ENCODE measurements at places on chromosomes 7 and 10.

- DNase-seq: no peak
These were observed 99.7 kb downstream of the MAPK8 start for GRCh38 chr10:48406204-48406603.

DNA sequence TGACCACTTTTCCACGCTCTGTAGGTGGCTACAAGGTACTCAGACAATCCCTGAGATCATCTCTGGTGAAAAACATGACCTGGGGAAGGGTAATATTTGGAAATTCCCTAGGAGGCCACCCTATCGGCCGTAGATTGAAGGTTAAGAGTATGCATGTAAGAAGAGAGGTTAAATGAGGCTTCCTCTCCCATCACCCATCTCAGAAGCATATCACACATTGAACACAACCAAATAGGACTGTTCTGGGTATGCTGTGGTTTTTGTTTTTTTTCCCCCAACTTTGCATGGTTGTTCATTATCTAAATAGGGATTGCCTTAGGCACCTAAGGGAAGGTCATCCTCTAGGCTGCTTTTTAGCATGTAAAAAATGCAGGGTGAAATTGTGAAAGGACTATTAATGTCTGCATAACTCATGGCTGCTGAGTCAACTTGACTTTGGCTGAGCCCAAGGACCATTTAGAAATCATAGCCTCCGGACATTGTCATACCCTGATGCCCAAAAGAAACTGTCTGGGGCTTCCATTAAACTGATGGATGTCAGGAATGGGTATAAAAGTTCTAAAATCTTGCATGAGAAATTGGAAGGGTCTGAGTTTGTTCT lies 24.7 kb upstream of the ST8SIA6 start:
- DNase-seq: no peak

DNA sequence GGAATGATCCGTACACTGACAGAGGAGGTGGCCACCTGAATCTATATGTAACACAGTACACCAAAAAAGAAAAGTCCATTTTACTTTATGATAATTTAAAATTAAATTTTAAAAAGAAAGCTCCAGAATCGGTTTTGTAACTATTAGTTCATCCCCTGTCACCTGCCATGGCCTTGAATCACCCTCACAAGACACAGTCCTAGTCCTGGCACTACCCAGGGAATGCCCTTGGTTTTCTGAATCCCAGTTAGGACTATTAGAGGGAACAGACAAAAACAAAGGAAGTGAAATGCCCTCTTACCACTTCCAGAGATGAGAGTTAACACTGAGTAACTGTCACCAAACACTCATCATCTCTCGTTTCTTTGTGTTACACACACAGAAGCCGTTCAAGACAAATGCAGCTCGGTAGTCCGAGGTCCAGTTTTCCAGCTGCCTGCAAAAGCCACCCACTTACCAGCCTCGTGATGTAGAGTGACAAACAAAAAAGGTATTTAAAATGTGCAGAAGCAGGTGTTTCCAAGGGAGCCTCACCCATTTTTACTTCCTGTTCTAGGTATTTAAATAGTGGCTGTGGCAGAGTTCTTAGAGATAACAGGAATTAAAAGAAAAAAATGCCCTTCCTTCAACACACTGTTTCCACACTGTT lies 6.1 kb downstream of the PTPRN2 start:
- no peak for DNase-seq

GRCh38 chr7:143042159-143042789 lies 9.9 kb upstream of the OR6V1 start:
- DNase-seq: no peak

DNA sequence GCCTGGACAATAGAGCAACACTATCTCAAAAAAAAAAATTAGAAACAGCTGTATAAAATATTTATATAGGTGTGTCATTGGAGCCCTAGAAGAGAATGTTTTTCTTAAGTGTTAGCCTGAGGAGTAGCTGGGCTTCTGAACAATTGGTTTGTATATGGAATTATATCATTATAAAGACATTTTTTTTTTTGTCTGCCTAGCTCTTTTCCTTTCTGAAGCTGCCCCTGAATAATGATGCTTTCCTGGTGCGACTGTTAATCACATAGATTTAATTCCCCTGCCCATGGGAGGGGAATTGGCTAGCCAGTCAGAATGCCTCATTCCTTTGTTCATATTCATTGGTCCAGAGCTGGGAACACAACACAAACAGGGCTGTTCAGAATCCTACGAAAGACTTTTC lies 13.9 kb upstream of the ABCC2 start:
- no peak for DNase-seq

DNA sequence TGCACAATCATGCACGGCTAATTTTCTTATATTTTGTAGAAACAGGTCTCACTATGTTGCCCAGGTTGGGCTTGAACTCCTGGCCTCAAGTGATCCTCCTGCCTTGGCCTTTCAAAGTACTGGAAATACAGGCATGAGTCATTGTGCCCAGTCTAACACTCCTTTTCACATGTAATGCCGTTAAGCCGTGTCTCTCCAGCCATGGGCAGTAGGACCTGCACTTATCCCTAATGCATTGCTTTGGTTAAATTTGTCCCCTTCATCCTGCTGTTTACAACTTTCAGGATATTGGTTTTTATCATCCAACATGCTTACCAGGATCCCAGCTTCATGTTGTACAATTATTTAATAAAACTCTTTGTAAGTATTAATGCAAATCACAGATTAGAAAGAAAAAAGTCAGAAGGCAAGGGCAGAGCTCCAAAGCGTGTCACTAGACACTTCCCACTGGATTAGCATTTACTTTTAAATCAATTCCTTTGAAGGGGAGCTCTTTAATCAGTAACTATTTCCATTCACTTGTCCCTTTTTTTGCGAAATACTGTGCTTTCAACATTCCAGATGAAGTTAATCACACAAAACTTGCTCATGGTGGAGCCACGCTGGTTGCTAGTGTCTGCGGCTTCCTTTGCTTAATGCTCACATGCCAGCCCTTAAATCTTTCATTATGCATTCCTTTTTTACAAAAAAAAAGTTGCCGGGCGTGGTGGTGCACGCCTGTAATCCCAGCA lies 256.0 kb upstream of the AUTS2 start:
- DNase-seq: no peak

- DNase-seq: no peak
These were observed 40.3 kb downstream of the PITRM1 start for GRCh38 chr10:3132036-3133025.

DNA sequence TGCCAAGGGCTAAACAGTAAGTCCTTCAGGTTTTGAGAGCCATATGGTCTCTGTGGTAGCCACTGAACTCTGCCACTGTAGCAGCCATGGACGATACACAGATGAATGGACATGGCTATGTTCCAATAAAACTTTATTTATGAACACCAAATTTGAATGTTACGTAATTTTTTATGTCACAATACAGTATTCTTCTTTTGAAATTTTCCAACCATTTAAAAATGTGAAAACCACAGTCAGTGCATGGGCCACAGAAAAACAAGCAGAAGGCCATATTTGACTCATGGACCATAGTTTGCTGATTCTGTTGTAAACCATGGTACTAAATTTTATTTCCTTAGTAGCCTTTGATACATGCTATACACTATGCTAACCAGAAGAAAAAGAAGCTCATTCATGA lies 361.8 kb downstream of the MAGI2 start:
- DNase-seq: no peak

GRCh38 chr10:80739328-80739727 lies 201.6 kb downstream of the SH2D4B start:
- no peak for DNase-seq

- DNase-seq: no peak
These were observed 52.1 kb downstream of the FAM53B start for GRCh38 chr10:124692100-124692446.

DNA sequence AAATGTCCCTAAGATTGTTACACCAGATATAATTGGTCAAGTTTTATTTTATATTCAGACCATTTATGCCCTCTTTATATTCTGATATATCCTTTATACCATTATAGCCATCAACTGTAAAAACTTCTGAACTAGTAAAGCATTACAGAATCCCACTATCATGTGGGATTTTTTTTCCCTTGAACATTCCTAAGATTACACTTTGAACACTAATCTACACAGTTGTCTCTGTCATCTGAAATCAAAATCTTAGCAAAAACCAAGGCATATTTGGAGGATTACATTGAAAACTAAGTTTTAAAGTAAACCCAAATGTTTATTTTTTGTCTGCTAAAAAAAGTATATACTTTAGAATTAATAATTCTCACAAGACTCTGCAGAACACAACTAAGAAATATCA lies 116.2 kb upstream of the GPR22 start:
- DNase-seq: no peak

- DNase-seq: no peak
These were observed 62.3 kb downstream of the CREM start for GRCh38 chr10:35188954-35189353.

DNA sequence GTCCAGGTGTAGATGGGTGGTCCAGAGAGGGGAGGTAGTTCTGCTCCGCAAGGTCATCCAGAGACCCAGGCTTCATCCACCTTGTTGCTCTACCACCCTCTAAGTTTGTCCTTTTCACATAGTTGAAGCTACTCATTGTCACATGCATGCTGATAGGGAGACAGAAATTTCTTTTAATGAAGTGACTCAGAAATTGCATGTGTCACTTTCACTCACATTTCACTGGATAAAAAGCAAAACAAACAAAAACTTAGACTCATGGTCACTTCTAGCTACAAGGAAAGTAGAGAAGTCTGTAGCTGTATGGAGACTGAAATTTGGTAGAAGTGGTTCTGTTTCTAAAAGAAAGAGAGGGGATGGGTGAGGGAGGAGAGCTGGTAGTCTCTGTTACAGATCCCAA lies 161.9 kb downstream of the SORCS3 start:
- DNase-seq: no peak

GRCh38 chr7:44257618-44258422 lies 57.0 kb downstream of the YKT6 start:
- peak; percentile 37 for DNase-seq

- DNase-seq: no peak
These were observed 541.0 kb upstream of the ADARB2 start for GRCh38 chr10:2278363-2278762.

Measured in activated CD4-positive, alpha-beta T cell treated with anti-CD3 and anti-CD28 coated beads for 1 hour (primary cell).